ENCODE measurements at places on chromosomes 7 and 10. TPM values are rescaled to one million over a fixed set of nuclear protein-coding genes. Genes with fewer than 3 reads are reported as not detected.

DNA sequence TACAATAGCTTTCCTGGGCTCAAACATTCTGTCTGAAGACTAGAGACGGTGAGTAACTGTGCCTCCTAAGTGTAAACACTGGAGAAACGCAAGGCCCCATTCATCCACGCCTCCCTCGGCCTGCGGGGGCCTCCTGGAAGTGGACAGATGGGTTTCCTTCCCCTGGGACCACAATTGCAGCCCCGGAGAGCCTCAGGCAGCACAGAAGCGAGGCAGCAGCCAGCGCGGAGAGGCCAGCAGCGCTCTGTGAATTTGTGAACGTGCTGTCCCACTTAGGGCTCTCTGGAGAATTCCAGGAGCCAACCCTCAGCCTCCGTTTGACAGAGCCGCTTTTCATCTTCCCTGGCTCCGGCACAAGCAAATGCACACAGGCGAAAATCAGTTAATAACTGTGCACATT, 23.2 kb upstream of the CALN1 start:
- peak; percentile 66 for DNase-seq

DNA sequence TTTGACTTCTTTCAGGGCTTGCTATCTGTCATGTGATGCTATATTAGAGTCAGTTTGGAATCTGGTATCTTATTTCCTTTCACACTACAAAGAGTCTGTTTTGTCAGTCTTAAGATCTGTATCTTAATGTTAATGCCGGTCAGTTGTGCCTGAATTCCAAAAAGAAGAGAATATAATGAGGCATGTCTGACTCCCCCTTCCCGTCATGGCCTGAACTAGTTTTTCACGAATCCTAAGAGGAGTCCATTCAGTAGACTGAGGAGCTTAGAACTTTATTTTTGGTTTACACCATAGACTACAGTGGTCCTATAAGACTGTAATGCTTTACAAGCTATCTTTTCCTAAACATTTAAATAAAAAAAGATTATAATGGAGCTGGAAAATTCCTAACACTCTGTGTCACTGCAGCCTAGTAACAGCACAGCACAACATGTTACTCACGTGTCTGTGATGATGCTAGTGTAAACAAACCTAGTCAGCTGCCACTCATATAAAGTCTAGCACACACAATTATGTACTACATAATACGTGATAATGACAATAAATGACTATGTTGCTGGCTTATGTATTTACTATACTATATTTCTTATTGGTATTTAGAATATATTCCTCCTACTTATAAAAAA, 50.6 kb downstream of the VPS41 start:
- DNase-seq = no peak

- DNase-seq = no peak
Measured at GRCh38 chr7:17299483-17299991, 1.1 kb downstream of the AHR start.

- DNase-seq = peak; percentile 61
Measured at GRCh38 chr10:113569576-113569975, 16.7 kb downstream of the HABP2 start.

DNA sequence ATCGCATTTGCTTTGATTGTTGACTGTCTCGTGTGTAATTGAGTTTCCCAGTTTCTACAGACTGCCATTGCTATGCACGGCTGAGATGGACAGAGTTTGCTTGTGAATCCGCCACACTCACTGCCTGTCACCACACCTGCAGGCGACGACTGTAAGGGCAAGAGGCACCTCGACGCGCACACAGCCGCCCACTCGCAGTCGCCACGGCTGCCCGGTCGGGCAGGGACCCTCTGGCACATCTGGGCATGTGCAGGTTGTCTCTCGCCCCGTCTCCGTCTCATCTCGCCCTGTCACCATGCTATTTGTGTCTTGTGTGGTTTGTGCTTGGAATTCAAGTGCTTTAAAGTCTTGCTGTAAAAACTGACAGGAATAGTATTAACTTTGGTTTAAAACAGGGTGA, 17.5 kb downstream of the SUN1 start:
- DNase-seq = no peak

The CDH23 gene
- 2.9 TPM for polyA plus RNA-seq

The CAV1 gene
- 269 TPM for polyA plus RNA-seq

The ODAD2 gene
- 0.05 TPM for polyA plus RNA-seq

The NHLRC2 gene
- polyA plus RNA-seq = 14.9 TPM

The SPDYE11 gene
- polyA plus RNA-seq = not detected

The TMEM196 gene
- not detected for polyA plus RNA-seq

Measured in right cardiac atrium (tissue), 5 donors.